ENCODE measurements at places on chromosomes 2 and 18.

DNA sequence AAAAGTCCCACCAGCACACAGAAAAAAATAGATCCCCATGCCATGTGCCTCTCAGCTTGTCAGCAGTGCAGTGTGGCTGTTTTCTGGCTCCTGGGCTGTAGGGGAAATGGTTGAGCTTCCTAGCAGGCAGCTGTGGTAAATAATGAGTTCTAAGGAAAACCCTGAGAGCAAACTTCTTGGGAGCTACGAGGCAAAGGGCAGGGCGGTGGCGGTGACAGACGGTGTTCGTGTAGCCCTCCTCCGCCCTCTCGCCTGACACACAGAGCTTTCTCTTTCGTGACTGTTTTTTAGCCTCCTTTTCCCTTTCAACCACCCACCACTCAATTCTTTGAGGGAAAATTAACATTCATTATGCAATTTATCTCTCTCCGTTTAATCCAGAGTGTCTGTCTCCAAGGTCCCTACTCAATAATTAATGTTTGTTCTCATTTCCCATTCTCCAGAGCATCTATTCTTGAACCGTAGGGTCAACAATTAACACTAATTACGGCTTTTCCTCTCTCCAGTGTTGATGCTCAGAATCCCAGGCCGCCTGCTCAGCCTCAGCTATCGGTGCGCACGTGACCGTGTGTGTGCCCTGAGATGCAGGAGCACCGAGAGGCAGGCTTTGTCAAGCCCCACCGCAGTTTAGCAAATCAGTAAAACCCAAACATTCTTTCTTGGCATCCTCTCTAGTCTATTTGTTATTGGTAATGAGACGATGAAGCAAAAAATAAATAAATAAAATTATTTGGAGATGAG, 50.1 kb downstream of the KIAA2012 start:
- no peak for DNase-seq

DNA sequence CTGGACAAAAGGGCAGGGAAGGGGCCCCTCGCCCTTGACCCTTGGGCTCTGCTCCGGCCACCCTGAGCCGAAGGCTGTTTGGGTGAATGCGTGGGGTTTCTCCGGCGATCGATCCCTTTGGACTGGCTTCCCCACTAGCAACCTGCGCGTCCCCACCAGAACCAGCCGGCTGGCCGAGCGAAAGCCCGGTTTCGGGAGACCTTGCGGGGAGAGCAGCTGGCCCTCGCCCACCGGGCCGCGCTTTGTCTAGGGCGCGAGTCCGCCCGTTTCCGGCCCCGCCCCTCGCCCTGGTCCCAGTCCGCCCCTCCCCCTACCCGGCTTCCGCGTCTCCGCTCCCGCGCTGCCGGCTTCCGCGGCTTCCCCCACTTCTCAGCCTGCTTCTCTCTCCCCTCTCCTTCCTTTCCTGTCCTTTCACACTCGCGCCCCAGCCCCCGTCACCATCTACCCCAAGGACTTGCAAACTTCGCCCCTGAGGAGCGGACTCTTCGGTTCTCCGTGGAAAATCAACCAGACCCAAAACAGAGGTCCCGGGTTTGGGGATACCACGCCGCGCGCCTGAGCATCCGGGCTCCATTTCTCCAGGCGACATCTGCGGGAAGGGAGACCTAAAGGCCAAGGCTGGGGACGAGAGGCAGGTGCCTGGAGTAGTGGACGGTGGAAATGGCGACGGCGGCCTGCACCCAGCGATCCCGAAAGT, 48.0 kb upstream of the ATP6V1B1 start:
- DNase-seq, result peak; percentile 70

GRCh38 chr2:98127229-98127989, 40.4 kb downstream of the VWA3B start:
- DNase-seq, result no peak

DNA sequence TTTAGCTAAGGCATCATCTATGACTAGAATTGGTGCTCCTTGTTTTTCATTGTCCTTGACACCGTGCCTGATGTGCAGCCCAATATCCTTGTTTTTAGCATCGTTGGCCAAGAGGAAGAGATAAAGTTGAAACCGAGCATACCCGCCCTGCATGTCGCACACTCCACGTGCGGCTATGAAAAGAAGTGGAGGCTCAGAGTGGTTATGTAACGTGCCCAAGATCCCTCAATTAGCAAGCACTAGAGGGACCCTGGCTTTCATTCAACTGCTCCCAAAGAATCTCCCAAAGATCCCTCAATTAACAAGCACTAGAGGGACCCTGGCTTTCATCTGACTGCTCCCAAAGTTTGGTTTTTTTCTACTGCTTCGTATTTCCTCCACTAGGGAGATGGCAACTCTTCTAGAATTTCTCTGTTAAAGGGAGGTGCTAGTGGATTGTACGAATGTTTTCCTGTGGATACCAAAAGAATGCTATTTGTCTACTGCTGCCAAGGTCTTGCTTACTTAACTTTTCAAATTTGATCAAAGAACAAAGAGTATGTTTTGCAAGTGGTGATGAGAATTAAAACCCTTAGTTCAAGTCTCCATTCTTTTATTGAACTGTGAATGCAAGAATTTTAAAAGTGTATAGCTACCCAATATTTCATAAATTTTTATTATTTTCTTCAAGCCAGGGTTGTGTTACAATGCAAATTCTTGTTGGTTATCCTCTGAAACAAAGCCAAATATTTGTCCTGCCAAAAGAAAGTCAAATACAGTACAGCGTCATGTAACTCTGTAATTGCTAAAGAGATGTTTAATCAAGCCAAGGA, 92.1 kb downstream of the AOX1 start:
- DNase-seq, result no peak

GRCh38 chr2:239834143-239834542, 191.0 kb downstream of the NDUFA10 start:
- no peak for DNase-seq

GRCh38 chr18:11183637-11184036, 34.3 kb upstream of the PIEZO2 start:
- DNase-seq, result no peak

Data from CD8-positive, alpha-beta T cell (primary cell).